ENCODE measurements at places on chromosomes 4 and X.

- DNase-seq, result no peak
Observed at GRCh38 chr4:103067841-103068547, 8.6 kb downstream of the SLC9B2 start.

GRCh38 chr4:74166135-74166534, 8.2 kb downstream of the MTHFD2L start:
- no peak for DNase-seq

DNA sequence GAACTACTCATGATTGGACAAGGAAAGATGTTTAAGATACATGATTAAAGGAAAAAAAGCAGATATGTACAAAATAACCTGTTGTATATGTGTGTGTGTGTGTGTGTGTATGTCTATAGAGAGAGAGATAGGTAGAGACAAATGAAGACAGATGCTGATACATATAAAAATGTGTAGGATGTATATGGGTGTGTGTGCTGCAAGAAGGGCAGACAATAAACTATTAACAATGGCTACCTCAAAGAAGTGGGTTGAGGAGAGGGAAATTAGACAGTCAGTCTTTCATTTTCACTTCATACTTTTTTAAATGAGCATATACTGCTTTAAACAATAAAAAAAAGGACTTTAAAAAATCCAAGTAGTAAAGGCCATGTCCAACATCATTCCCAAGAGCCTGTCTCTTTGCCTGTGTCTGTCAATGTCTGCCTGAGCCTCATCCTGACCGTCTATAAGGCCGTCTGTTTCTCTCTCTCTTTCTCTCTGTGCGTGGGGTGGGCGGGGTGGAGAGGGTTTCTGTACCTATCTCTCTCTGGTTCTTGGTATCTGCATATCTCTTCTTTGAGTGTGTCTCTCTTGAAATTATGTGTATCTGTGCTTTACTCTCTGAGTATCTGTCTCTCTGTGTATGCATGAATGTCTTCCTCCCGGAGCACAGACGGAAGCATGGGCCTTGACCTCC, 62.8 kb downstream of the LRBA start:
- no peak for DNase-seq

DNA sequence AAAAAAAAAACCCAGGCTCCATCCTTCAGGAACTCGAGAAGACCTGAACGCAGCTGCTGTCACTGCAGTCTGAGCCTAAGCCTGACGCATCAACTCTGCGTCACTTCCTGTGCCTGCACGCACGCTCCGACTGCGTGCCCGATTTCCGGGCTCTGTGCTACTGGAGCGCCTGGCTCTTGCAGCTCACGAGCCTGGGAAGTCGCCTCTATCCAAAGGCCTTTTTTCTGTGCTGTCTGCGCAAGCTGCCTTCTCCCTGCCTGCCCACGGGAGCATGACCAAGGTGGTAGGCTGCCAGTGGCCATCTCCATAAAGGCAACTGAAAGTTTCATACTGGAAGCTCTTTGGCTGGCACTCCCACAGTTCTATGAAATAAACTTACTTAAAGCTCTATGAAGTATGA, 9.9 kb upstream of the GASK1B start:
- no peak for DNase-seq

- no peak for DNase-seq
Observed at GRCh38 chr4:86894455-86894854, 2.2 kb upstream of the C4orf36 start.

- no peak for DNase-seq
Observed at GRCh38 chr4:189087971-189088370, 852.7 kb upstream of the FRG1 start.

GRCh38 chr4:98113012-98113411, 30.3 kb downstream of the STPG2 start:
- no peak for DNase-seq

DNA sequence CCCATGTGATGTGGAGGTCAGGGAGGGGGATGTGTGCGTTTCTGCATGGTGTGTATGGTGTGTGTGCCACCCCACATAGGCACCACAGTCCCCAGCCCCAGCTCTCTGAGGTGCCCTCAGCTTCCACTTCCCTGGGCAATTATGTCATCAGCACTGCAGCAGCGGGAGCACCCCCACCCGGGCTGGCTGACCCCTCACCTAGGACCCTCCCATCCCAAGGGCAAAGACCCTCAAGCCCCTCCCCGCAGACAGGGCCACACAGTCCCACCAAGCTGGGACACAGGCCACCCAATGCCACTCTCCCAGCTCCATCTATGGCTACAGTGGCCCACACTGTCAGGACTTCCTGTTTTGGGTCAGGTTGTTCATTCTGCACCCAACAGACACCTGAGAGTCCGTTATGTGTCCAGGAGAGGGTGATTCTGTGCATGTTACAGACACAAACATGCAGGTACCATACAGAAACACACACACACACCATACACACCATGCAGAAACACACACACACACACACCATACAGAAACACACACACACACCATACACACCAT, 75.2 kb downstream of the JAKMIP1 start:
- DNase-seq, result no peak

DNA sequence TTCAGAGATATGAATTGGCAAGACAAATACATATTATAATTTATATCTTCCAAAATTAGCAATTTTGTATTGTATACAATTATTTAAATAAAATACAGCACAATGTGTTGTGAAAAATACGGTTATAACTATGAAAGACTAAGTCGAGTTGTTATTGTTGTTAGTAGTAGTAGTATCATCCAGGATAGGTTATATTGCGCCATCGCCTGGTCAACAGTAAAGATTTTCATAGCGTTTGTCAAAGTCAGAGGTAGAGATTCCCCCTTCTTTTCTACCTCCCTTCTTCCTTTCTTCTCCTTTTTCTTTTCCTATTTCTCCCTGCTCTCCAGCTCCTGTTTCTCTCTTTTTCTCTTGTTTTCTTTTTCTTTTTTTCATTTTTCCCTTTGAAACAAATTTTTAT, 499.1 kb upstream of the EPHA5 start:
- DNase-seq, result no peak

GRCh38 chr4:112381996-112382692, 85.0 kb downstream of the ALPK1 start:
- DNase-seq, result no peak

DNA sequence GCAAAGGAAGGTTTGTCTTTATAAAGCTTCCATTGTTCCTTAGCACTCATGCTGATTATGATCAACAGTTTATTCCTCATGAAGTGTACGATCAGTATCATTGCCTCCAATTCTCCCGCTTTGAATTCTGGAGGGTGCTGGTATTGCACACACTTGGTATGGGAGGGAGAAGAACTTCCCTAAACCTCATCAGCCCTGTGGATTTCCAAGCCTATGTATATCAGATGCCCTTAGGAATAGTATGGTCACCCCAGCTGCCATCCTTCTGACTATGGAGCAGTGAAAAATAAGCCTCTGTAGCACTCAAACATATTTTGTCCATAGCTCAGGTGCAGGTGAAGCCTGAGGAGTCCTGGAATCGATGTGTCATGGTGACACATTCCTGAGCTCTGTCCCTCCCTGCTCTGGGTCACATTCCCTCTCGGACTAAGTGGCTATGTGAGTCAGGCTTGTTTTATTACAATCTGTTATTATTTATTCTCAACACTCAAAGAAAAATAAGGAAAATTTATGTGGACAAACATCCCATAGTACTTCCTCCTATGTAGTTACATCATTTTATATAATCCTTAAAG, 2.0 kb upstream of the ZDHHC9 start:
- DNase-seq, result no peak

- no peak for DNase-seq
Observed at GRCh38 chr4:2177443-2178093, 64.4 kb downstream of the HAUS3 start.

DNA sequence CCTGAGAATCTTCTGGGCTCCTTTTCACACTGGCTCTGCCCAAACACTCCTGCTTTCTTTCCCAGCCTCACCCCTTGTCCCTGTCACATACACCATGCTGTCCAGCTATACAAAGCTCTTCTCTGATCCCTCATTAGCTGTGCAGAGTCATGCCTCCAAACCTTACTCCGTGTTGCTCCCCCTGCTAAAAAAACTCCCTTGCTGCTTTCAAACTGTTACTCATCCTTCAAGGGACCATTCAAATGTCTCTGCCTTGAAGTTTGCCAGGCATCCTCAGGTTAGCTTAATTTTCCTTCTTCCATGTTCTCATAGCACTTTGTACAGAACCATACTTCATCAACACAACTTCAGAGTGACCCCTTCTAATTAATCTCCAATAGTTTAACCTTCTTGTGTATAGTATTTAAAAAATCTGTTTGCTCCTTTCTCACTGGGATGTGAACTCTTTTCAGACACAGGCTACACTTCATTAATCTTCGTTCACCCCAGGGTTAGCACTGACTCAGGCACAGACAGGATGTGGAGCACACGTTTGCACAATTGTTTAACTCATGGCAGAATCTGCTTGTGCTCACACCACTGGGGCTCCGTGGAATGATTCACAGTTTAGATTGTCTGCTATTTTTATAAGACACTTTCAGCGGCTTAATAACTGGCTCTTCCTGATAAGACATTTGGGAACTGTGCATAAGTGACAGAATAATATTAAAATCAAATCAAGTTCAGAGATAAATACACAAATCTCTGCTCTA, 21.4 kb upstream of the SEL1L3 start:
- DNase-seq, result no peak

- DNase-seq, result no peak
Observed at GRCh38 chr4:6639137-6639680, 1.3 kb upstream of the MRFAP1 start.

DNA sequence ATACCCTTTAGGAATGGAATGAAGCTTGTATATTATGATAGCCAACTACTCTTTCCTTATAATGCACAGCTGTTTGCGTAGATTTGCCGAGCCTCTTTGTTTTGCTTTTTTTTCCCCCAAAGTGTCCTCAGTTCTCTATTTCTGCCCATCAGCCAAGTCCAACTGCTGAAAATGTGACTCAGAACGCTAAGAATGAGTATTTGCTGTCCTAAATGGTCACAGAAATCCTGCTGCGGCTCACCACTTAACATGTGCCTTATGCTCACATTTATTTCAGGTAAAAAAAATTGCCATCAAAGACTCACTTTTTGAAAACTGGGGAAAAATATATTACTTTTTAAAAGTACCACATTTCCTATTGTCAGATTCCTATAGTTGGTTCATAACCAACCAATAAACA, 36.9 kb downstream of the GABRA4 start:
- DNase-seq, result no peak

GRCh38 chr4:76752861-76753501, 145.0 kb downstream of the SOWAHB start:
- DNase-seq, result no peak

- no peak for DNase-seq
Observed at GRCh38 chrX:74250574-74250973, 53.4 kb upstream of the ZCCHC13 start.

GRCh38 chrX:20284992-20285391, 18.3 kb upstream of the RPS6KA3 start:
- DNase-seq, result no peak

- no peak for DNase-seq
Observed at GRCh38 chrX:20361890-20362262, 95.2 kb upstream of the RPS6KA3 start.

- no peak for DNase-seq
Observed at GRCh38 chr4:88811904-88812303, 114.3 kb upstream of the NAP1L5 start.

GRCh38 chr4:56186808-56187523, 200.3 kb downstream of the AASDH start:
- no peak for DNase-seq

DNA sequence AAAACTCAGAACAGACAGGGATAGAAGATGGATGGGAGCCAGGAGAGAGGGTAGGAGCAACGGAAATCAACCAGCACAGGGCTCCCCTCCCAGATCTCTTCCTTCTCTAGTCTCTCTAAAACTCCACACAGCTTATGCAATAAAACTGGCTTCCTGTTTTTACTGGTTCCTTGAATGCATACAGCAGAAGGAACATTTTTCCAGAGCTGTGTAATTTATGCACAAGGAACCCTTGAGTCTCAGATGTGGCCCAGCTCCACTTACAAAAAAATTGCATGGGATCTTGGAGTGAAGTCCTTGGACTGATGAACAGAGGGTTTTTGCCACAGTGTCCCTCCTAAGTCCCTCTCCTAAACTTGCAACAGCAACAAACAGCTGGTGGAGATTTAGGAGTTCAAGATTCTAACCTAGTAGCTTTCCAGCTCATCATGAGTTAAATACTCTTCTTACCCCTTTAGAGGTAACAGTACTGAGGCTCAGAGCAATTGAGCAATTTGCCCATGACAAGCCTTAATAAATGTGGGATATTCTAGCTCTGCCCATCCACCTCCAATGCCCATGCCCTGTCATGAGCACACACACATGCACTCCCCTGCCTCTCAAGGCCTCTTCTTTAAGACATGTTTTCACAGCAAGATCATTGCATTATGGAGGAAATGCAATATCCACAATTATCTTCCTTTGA, 18.4 kb upstream of the CC2D2A start:
- DNase-seq, result no peak

GRCh38 chrX:16333453-16333852, 166.2 kb downstream of the MAGEB17 start:
- no peak for DNase-seq

- no peak for DNase-seq
Observed at GRCh38 chrX:51006064-51006463, 95.5 kb downstream of the BMP15 start.

DNA sequence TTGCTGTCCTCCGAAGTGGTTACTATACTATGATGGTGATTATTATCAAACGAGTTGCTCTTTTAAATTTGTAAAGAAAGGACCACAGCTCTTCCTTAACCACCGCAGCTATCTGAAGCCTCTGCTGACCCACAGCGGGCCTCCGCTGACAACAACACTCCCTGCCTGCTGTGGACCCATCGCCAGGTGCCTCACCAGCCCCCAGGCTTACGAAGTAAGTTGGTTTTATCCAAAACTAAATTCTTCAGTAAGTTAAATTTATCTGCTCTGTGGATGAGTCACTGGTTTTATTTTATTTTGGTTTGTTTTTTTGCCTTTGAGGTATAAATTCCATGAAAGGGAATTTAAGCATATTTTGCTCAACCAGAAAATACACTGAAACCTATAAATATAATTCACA, 54.7 kb downstream of the SLC9A6 start:
- no peak for DNase-seq

- no peak for DNase-seq
Observed at GRCh38 chr4:7060346-7061150, 7.3 kb downstream of the GRPEL1 start.

- peak; percentile 12 for DNase-seq
Observed at GRCh38 chr4:152696764-152697261, 17.0 kb upstream of the TMEM154 start.

GRCh38 chr4:48575964-48576363, 85.9 kb downstream of the ZAR1 start:
- DNase-seq, result no peak

GRCh38 chr4:2829321-2829932, 14.2 kb upstream of the ADD1 start:
- DNase-seq, result no peak

DNA sequence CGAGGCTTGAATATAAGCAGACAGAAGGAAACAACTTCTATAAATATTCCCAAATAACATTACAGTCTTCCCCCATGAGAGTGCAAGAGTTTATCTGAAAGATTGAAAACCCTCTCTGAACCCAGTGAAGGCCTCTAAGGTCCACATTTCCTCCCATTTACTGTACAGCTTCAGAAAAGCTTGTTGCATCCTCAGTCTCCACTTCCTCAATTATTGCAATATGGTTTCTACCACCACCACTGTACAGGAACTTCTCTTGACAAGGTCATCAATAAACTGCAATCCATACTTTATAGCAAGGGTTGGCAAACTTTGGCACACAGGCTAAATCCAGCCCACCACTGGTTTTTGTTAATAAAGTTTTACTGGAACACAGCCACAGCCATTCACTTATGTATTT, 239.0 kb downstream of the THOC2 start:
- DNase-seq, result no peak

- DNase-seq, result no peak
Observed at GRCh38 chrX:105463473-105463872, 243.0 kb upstream of the TEX13A start.

GRCh38 chr4:9994246-9994847, 26.9 kb downstream of the SLC2A9 start:
- DNase-seq, result no peak
